ENCODE measurements at places on chromosomes 6 and 20.

- no peak for DNase-seq
Observed at GRCh38 chr6:140475086-140475485, 1100.6 kb upstream of the CITED2 start.

GRCh38 chr6:119163006-119163405 lies 84.5 kb upstream of the FAM184A start:
- DNase-seq = no peak

DNA sequence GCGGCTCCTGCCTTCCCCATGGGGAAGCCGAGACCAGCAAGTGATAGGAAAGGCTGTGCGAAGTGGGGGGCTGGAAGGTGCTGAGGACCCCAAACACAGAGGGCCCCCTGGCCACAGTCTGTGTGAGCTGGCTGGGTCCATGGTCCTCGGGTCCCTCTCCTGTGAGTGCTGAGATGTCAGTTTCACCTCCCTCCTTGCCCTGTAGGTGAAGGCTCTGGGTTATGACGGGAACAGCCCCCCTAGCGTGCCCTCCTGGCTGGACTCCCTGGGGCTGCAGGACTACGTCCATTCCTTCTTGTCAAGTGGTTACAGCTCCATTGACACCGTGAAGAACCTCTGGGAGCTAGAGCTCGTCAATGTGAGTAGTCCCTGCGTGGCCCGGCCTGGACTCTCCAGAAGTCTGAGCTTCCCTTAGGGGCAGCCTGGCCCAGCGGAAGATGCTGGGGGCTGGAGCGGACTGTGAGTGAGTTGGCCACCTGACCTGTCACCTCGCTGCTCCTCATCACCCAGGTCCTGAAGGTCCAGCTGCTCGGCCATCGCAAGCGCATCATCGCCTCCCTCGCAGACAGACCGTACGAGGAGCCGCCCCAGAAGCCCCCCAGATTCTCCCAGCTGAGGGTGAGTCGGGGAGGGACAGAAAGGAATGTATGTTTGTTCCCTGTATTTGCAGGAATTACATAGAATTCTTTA lies 61.7 kb downstream of the TCP11 start:
- no peak for DNase-seq

- DNase-seq = no peak
Observed at GRCh38 chr6:36856277-36856676, 17.0 kb upstream of the CPNE5 start.

GRCh38 chr6:69584913-69585729 lies 211.7 kb downstream of the LMBRD1 start:
- DNase-seq = no peak
